Left lobe of liver (tissue), 2 donors: ENCODE measurements at places on chromosomes 2 and 18.

- DNase-seq: no peak
These were observed 57.5 kb upstream of the TMEM178A start for GRCh38 chr2:39608263-39608575.

GRCh38 chr2:219911541-219911940 is 284.1 kb downstream of the SLC4A3 start:
- DNase-seq: no peak

DNA sequence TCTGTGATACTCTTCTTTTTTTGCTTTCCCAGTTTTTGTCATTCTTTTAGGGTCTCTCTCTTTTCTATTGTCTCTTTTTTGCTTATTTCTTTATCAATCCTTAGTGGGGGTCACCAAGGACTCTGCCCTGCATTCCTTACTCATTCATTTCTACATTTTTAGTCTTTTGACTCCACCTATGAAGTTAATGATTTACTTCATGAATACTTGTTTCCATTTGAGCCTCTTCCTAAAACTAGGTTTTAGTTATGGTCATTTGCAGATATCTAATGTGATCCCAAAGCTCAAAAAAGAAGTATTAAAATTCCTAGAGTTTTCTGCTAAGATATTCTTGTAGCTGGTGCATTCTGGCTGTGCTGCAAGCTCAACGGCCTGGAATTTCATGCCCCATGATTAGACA is 149.3 kb upstream of the AQP4 start:
- DNase-seq: no peak

DNA sequence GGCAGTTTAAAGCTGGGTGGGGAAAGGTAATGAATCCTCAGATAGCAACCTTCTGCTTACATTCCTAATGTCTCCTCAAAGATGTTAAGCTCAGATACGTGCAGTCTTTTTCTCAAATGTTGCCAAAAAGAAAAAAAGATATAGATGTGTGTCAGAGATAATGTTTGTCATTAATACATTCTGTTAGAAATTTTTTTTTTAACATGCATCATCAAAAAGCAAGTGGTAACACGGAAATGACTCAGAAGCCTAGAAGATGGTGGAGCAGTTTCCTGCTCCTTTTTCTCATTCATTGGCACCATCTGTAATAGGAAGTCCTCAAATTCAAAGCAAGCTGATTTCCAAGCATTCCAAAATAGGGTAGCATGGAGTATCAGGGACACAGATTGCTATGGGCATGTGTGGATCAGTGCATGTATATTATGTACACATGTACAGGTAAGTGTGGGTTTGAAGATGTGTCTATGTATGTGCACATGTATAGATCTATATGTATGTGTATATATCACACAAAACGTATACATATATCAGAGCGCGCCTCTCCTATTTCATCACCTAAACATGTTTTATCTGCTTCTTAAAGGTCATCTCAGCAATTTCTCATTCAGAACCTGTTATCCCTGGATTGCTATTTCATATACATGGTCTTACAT is 79.9 kb upstream of the ITGB6 start:
- no peak for DNase-seq

DNA sequence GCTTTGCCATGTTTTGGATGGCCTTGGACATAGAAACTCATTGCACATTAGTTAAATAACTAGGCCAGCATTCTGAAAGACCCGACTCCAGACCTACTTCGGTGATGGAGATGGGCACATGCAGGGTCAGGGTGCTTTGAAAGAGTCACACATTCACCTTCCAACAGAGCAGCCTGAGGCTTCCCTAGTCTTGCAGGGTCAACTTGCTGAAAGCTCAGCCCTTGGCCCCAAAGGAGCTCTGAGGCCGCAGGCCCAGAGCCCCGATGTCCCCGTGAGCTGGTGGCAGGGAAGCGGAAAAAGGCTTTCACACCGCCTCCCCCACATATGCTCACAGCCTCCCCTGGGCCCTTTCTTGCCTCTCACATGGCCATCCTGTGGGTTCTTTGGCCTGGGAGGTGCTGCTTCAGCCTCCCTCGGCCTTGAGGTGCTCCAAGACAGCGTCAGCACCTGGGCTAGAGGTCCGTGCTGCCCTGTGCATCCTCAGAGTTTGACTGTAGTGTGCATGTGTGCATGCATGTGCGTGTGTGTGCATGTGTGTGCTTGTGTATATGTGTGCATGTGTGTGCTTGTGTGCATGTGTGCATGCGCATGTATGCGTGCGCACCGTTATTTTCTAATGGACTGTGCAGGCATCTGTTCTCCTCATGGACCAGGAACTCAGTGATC is 21.6 kb downstream of the LDLRAD4 start:
- peak; percentile 32 for DNase-seq

- no peak for DNase-seq
These were observed 109.1 kb downstream of the HAUS1 start for GRCh38 chr18:46213295-46213694.

DNA sequence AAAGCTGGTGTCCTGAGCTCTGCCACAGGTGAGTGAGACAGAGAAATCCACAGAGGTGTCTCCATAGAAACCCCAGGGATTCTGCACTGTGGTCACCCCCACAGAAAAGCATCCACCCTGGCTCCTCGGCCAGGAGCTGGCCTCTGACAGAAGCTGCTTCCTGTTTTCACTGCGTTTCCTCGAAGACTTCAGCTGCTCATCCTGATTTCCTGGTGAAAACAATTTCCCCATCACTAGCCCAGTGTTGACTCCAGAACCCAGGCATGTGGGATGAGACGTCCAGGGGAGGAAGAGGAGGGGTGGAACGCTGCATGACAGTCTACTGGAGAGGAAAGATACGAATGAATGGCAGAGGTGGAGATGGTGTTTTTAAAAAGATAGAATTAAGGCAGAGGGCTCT is 60.3 kb upstream of the GPR45 start:
- no peak for DNase-seq

- DNase-seq: no peak
These were observed 634.0 kb downstream of the LRP1B start for GRCh38 chr2:141496810-141497209.

GRCh38 chr2:121063471-121063870 is 221.5 kb downstream of the TFCP2L1 start:
- no peak for DNase-seq

DNA sequence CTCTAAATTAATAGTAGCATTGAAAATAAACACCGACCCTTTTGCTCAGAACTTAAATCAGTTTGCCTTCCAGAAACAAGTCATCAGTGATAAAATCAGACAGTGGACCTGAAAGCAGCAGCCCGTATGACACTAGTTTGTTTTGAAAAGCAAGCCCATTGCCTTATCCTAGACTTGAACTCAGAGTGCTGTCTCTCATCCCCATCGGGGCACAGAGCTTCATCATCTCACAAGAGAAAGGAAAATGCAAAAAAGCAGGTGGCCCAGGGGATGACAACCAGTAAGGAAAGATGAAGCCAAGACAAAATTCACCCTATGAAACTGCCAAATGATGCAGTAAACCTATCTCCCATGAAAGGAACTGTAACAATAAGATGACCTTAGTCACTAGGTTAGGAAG is 71.2 kb downstream of the CERKL start:
- no peak for DNase-seq

GRCh38 chr2:106159866-106160785 is 34.0 kb downstream of the UXS1 start:
- DNase-seq: no peak

DNA sequence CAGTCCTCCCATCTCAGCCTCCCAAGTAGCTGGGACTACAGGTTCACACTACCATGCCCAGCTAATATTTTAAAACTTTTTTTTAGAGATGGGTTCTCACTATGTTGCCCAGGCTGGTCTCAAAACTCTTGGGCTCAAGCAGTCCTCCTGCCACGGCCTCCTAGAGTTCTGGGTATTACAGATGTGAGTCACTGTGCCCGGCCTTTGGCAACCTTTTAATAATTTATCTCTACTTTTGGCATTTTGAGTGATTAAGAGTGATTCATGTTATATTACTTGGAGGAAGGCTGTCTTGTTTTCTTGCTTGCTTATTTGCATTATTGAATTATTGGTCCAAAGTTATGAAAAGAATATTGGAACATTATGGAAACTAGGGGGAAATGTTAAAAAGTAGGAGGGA is 24.3 kb downstream of the NCOA1 start:
- DNase-seq: no peak

- no peak for DNase-seq
These were observed 23.9 kb downstream of the IAH1 start for GRCh38 chr2:9498210-9498609.

DNA sequence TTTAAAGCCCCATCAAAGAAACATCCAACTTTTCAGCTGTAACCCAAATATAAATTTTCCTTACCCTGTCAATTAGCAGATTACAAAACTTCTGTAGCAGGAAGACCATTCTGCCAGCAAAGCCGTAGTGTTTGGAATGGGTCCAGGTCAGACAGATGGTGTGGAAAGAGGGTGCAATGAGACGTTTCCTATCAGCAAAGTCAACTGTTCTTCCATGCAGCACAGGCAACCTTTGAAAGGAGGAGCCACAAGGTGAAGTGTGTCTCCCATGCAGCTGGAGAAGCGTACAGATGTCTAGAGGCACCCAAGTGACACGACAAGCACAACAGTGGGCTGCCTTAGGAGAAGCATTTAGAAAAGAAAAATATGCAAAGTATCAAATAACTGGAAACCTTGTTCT is 83.7 kb downstream of the SP3 start:
- no peak for DNase-seq

GRCh38 chr18:79803611-79804051 is 5.9 kb downstream of the KCNG2 start:
- no peak for DNase-seq
